Stimulated activated CD8-positive, alpha-beta memory T cell treated with anti-CD3 and anti-CD28 coated beads, Interleukin-2, amount 100 ng/mL, for 48 hours (primary cell): ENCODE measurements at places on chromosomes 2 and 18.
A peak's percentile ranks its signal among the peaks of the same experiment; 100 is the strongest.

DNA sequence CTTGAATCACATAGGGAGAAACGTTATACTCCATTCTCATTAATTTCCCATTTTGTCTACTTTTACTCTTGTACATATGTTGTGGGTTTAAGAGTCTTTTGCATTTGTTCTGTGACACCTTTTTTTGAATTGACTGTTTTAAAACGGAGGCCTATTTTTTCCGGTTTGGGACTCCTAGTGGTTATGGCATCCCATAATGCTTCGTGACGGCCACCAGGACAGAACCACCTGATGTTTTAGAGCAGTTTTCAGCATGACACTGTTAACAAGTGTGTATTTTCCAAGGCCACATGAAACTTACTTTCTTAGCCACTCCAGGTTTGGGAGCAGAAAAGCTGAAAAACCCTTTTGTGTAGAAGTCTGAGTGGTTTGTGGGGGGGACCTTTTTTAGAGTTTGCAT lies 8.4 kb downstream of the SOX11 start:
- no peak for DNase-seq

DNA sequence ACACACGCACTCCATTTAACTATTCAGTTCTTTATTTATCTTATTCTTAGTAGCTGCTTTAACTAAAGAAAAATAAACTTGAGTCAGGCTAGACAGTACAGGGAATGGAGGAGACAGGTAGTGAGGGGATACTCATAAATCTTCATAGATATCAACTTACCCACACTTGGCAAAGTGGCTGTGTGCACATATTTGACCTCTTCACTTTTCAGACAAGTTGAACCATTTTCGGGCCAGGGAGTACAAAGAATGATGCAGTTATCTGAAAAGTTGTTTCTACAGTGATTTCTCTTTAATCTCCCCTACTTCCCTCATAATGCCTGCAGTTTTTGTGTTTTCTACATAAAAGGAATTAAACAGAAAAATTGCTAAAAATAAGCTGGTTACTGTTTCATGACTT lies 307.5 kb downstream of the GULP1 start:
- DNase-seq, result no peak

DNA sequence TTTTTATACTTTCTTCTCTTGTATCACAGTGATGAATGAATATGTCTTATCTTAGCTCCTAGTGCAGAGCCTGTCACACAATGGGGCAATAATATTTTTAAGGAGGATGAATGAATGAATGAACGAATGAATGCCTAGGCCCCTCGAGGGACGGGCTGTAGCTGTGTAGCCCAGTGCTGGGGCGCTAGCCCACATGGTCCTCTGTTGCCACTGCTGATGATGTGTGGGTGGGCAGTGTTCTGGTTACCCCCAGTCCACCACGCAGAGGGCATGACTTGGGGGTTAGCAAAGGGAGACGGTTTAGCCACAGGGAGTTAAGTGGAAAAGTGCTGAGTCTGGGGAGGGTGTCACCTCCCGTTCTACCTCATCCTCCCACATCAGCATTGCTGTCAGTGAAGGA lies 134.2 kb downstream of the SMAD7 start:
- no peak for DNase-seq

- no peak for DNase-seq
Observed at GRCh38 chr2:227816507-227817294, 3.1 kb downstream of the CCL20 start.

GRCh38 chr18:70578480-70578879 lies 289.6 kb downstream of the SOCS6 start:
- DNase-seq, result peak; percentile 4

GRCh38 chr2:42298996-42299754 lies 61.8 kb downstream of the COX7A2L start:
- no peak for DNase-seq
